ENCODE measurements at places on chromosomes 7 and 10.

GRCh38 chr7:144546782-144547181 is 143.3 kb upstream of the NOBOX start:
- DNase-seq, result no peak

DNA sequence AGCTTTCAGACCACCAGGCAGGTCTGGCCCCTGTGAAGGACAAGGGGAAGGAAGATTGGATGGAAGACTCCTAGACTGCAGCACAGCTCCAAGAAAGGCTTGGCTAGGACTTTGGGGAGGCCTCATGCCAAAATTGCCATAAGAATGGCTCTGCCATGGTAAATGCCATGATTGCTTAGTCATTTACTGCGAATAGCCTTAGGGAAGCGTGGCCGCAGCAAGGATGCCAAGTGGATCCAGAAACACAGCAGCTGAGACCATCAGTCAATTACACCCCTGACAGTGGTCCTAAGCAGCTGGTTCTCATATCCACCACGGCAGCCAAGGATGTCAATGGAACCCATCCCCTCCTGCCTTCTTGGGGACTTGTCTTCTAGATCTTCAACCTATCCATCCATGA is 88.2 kb upstream of the AUTS2 start:
- DNase-seq, result no peak

DNA sequence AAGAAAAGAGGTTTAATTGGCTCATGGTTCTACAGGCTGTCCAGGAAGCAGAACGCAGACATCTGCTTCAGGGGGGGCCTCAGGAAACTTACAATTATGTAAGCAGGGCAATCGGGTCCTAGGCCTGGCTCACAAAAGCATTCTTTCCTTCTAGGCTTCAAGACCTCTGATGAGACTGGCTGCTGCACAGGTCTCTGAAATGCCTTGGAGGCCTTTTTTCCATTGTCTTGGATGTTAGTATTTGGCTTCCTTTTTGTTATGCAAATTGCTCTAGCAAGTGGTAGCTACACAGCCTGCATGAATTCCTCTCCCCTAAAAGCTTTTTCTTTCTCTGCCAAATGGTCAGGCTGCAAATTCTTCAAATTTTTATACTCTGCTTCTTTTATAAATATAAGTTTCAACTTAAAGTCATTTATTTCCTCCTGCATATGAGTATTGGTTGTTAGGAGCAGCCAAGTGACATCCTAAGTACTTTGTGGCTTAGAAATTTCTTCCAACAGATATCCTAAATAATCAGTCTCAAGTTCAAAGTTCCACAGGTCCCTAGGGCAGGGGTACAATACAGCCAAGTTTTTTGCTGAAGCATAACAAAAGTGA is 83.1 kb upstream of the SEMA3A start:
- DNase-seq, result no peak

GRCh38 chr10:21368728-21369425 is 156.6 kb downstream of the SKIDA1 start:
- no peak for DNase-seq

- DNase-seq, result no peak
Observed at GRCh38 chr10:132311338-132311939, 3.7 kb upstream of the STK32C start.

- DNase-seq, result no peak
Observed at GRCh38 chr10:6204063-6204340, 1.3 kb downstream of the PFKFB3 start.

DNA sequence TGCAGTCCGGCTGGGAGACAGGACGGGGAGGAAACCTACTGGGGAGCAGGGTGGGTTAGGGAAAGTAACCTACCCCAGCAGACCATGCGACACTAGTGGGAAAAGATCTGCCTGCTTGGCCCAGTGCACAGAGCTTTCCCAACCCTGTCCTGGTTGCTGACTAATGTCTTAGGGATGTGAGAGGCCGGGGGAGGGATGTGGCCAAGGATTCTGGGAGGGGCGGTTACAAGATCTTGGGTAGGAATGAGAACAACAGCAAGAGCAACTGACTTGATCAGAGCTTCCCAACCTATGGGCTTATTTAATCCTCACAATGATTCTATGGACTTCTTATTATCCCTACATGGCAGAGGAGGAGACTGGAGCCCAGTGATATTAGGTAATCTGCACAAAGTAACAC is 24.0 kb upstream of the EIF5AL1 start:
- peak; percentile 79 for DNase-seq

DNA sequence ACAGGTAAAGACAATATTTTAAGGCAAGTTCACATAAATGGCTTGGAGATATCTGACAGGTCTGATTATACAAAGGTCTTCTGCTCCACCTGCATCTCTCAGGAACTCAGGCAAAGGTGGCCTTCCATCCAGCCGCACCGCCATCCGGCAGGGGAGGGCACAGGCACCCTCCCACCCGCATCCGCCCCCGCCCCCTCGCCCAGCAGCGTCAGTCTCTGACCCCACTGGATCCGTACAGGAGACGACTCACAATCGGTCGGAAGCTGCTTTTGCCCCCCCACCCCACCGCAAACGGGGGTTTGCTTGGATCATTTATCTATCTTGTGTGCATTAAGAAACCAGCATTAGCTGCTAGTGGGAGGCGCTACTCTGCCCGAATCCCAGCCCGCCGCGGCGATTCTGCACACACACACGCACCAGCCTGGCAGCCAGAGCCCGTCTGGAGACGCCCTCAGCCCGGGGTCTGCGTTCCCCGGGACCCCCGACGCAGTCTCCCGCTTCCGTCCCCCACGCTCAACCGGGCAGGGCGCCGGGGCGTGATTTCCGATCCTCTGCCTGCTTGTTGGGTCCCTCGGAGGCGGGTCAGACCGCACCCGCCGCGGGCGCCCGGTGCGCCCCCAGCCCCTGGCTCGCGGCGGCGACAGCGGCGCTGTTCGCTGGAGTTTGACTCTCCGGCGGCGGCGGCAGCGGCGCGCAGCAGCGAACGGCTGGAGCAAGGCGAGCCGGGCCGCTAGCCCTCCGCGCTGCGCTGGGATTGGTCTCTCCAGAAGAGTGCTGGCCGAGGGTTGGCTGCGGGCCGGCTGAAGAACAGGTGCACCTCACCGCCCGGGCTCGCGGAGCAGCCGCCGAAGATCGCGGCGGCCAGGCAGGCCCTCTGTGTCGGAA is 820 bp upstream of the NRG3 start:
- DNase-seq, result no peak

- DNase-seq, result no peak
Observed at GRCh38 chr10:35564341-35564968, 40.7 kb upstream of the GJD4 start.

DNA sequence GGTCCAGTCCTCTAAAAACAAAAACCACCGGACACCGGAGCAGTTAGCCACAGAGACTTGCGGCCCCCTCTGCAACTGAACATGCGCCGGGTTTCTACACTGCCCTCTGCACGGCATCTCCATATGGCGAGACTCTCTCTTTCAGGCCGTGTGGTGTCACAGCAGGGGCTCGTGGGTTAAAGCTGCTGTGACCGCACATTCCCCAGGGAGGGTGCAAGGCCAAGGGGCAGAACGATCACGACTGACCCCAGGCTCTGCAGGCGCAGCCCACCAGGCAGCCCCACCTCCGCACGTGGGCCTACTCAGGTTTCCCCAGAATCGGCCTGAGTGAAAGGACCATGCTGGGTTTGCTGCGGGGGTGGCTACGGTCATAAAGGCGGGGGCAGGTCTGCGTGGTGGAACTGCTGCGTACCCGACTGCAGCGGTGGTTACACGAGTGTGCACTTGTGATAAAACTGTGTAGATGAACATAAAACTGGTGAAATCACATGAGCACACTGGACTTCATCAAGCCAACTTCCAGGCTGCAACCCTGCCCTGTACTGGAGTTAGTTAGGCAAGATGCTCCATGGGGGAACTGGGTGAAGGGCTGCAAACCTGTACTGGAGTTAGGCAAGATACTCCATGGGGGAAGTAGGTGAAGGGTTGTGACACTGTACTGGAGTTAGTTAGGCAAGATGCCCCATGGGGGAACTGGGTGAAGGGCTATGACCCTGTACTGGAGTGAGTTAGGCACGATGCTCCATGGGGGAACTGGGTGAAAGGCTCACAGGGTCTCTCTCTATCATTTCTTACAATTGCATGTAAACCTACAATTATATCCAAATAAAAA is 81.4 kb upstream of the PPP2R2D start:
- no peak for DNase-seq

DNA sequence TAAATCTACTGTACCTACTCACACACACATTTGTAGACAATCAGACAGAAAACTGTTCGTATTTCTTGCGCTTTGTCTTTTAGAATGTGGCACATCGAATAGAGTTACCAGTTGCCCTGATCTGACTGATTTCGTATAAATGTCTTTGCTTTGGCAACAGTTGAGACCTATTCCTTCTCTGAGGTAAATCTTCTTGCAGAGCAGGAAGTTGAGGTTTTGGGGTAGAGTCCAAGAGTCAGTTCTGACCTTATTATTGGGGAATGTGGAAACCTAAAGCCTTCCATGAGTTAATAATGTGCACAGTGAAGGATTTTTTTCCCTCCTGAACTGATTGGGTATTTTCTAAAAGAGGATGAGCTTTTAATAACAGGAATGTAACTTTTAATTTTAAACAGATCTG is 135.3 kb downstream of the KIAA1217 start:
- peak; percentile 61 for DNase-seq

GRCh38 chr10:131496351-131497052 is 185.0 kb upstream of the TCERG1L start:
- no peak for DNase-seq

- no peak for DNase-seq
Observed at GRCh38 chr10:49632406-49633317, 18.8 kb downstream of the CHAT start.

GRCh38 chr10:62627983-62628382 is 176.5 kb upstream of the ADO start:
- no peak for DNase-seq

GRCh38 chr10:50582766-50583762 is 40.7 kb downstream of the SGMS1 start:
- no peak for DNase-seq

GRCh38 chr10:119274519-119275045 is 67.2 kb downstream of the GRK5 start:
- DNase-seq, result no peak

DNA sequence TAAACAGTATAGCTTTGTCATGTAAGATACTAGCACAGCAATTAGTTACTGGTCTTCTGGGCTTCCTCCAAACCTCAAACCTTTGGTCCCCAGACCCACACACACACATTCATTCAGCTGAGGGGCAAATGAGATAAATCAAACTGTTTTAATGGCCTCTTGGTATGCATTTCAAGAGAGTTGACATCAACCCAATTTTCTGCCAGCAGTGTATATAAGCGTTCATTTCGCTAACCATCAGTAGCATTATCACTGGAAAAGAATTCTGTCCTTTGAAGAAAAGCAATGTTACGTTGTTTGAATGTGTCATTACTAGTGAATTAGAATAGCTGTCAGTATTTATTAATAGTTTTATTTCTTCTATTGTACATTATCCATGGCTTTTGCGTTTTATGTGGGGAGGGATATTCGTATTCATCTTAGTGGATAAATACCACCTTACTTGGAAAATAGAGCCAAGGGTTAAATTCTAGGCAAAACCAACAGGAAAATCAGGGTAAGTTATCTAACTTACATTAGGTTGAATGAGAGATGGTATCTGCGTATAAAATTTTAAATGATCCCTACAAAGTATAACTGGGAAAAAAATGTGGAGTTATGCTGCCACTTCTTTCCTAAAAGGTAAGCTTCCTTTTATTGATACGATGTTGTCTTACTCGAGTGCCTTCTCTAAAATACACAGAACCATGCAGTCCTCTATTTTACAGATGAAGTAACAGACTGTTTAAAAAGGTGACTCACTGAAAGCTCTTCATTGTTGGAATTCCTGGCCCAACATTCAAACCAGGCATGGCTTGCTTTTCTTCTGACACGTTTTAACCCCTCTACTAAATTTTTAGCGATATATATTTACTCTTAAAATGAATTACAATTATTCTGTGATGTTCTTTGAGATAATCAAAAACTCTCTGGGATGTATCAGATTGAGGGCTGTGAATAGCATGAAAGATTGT is 2.0 kb upstream of the ZMYND11 start:
- peak; percentile 49 for DNase-seq

- no peak for DNase-seq
Observed at GRCh38 chr7:119105381-119105780, 880.9 kb downstream of the ANKRD7 start.

DNA sequence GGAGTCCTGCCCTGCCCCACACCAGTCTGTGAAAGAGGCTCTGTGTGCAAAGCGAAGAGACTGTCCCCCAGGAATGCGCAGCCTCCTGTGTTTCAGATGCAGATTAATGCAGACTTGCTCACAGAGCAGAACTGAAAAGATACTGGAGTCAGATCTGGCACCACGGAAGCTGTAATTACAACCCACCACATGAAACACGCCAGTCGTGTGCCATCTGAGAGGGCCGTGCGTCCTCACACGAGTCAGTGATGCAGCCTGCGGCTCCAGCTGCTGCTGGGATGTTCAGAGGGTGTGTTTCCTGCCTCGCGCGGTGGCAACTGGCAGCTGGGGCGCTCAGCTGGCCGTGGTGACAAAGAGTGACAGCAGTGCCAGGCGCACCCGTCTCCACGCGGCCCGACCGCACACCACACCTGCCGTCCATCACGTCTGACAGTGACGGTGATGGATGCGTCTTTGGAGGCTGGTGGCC is 50.0 kb downstream of the NKX6-2 start:
- DNase-seq, result no peak

DNA sequence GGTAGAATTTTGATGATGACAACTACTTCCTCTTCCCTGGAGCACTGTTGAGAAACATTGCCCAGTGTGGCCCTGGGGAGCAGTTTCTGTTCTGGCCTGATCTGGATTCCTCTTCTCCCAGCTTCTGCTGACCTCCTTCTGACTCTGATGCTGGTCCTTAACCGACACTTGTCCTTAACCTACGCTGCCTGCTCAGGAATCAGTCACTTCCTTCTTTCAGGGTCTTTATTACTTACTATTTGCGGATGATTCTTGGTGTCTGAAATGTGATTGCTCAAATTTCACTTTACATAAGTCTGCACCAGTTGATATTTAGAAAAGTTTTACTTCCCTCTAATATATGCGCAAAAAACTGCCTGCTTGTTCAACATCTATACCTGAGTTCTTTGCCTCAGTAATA is 164.1 kb downstream of the PTEN start:
- DNase-seq, result no peak

DNA sequence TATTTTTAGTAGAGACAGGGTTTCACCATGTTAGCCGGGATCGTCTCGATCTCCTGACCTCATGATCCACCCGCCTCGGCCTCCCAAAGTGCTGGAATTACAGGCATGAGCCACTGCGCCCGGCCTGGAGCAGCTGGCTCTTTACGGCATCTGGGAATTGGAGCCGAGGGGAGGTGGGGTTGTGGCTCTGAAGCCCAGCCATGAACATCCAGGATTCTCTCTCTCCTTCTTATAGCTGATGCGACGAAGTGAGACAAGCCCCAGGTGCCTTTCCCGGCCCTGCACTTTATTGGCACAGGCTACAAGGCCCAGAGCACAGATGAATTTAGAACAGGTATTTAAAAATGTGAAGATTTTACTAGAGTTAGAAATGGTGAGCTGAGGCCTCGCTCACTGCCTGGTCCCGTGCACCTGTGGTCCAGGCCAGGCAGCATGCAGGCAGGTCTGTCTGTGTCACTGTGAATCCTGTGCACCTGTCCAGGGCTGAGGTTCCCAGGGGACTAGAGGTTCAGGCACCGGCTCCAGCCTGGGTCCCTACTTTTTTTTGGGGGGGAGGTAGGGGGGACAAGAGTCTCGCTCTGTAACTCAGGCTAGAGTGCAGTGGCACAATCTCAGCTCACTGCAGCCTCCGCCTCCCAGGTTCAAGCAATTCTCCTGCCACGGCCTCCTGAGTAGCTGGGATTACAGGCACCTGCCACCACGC is 379.7 kb upstream of the FOXK1 start:
- no peak for DNase-seq

GRCh38 chr10:32073659-32074058 is 17.4 kb upstream of the KIF5B start:
- DNase-seq, result no peak

Measured in amniotic stem cell (primary cell).